ENCODE measurements at places on chromosomes 16 and 17.

DNA sequence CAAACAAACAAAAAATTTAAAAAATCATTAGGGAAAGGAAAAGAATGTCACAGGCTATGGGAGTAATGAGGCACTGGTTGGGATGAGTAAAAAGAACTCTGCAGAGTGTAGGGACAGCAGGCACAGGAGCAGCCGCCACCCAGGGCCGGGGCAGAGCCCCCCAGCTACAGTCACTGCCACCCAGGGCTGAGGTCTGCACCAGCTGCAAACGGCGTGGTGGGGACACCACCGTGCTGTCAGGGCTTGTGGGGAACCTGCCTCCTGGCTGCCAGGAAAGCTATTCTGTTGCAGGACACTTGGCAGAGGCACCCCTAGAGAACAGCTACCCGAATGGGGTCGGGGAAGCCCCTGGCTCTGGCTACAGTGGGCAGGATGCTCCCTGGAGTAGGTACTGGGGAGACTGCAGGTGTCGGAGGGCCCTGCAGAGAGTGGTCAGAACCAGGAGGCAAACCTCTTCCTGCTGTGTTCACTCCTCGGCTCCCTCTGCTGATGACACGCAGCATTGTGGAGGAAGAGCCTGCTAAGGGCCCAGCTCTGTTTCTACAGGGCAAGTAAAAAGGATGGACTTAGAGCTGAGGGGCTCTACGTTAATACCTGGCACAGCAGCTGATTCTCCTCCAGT is 32.3 kb upstream of the CAPN15 start:
- H3K36me3 ChIP-seq, result peaks cover 31% of the 10 kb centered on the region
- H3K27ac ChIP-seq, result no peak overlapping the region
- no peaks in the 10 kb centered on the region for H3K4me1 ChIP-seq
- DNase-seq, result no peak

- DNase-seq, result no peak
- no peaks in the 10 kb centered on the region for H3K36me3 ChIP-seq
- H3K27me3 ChIP-seq, result no peaks in the 10 kb centered on the region
- no peak overlapping the region for H3K4me3 ChIP-seq
These were observed 22.2 kb upstream of the CDH8 start for GRCh38 chr16:62058412-62058811.

DNA sequence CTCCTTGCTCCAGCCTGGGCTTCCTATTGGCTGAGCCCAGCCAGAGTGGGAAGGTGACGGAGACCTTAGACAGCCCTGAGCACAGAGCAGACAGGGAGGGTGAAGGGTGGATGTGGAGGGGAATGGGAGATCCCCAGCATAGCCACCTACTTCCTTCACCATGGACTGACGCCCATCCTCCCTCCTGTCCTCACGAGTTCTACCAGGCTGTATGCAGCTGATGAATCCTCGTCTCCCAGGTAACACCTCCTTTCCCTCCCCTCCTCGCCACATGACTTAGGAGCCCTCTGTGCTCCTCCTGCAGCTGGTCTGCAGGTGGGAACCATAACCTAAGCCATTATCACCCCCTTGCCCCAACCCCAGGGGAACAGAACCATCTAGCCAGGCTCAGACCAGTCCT is 9.0 kb upstream of the CRHR1 start:
- H3K36me3 ChIP-seq, result no peaks in the 10 kb centered on the region
- no peak overlapping the region for H3K27ac ChIP-seq
- H3K27me3 ChIP-seq, result peaks cover 73% of the 10 kb centered on the region
- DNase-seq, result no peak
- H3K4me3 ChIP-seq, result no peak overlapping the region

- no peak overlapping the region for H3K4me3 ChIP-seq
- H3K4me1 ChIP-seq, result no peaks in the 10 kb centered on the region
- no peak for DNase-seq
- H3K36me3 ChIP-seq, result no peaks in the 10 kb centered on the region
- H3K27me3 ChIP-seq, result peaks cover 52% of the 10 kb centered on the region
- no peak overlapping the region for H3K27ac ChIP-seq
These were observed 1.0 kb upstream of the CBFA2T3 start for GRCh38 chr16:88977812-88978607.

GRCh38 chr17:8151641-8152111 is 528 bp downstream of the PER1 start:
- no peak overlapping the region for H3K27ac ChIP-seq
- H3K27me3 ChIP-seq, result no peaks in the 10 kb centered on the region
- H3K4me1 ChIP-seq, result peaks cover 39% of the 10 kb centered on the region
- peaks cover 47% of the 10 kb centered on the region for H3K36me3 ChIP-seq

- H3K27me3 ChIP-seq, result no peaks in the 10 kb centered on the region
- H3K4me3 ChIP-seq, result peak overlapping the region; percentile 89
- peak overlapping the region; percentile 95 for H3K27ac ChIP-seq
- peaks cover 57% of the 10 kb centered on the region for H3K4me1 ChIP-seq
- no peak for DNase-seq
- peaks cover 68% of the 10 kb centered on the region for H3K36me3 ChIP-seq
These were observed 2.2 kb downstream of the PIP4K2B start for GRCh38 chr17:38797158-38797490.

DNA sequence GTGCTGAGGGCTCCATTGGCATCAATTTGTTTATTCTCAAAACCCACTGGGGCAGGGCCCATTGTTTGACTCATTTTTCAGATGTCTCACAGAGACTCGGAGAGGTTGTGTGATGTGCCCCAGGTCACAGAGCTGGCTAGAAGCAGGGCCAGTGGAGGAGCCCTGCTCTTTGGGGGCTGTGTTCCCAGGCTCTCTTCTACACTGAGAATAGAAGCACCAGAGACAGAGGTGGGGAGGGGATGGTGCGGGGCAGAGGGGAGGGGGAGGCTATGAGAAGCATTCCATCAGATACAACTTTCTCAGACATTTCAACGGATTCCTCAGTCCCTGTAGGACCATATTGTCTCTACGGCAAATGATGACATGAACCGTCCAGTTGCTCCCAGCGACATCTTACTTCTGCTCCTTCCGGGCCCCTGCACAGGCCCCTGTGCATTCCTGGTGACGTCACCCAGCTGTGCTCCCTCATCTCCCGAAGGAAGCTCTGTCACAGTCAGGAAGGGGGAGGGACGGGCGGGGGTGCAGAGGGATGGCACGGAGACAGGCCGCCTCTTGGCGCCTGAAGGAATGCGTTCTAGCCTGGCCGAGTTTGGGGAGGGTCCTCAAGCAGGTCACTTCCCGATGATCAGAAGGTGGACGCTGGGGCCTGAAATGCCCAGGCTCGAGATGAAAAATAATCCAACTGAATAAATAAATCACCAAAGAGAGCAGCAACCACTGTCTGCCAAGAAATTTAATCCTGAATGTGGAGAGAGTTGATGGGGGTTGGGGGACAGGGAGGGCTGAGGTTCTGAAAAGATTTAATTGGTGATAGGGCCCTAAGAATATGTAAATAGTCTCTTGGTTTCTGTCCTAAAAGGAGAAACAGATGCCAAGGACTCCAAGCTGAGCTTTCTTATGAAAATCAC is 114.1 kb downstream of the NOG start:
- no peak for DNase-seq
- H3K36me3 ChIP-seq, result no peaks in the 10 kb centered on the region
- no peak overlapping the region for H3K4me3 ChIP-seq
- H3K4me1 ChIP-seq, result no peaks in the 10 kb centered on the region

GRCh38 chr17:79675413-79675725 is 55.4 kb upstream of the ENPP7 start:
- H3K27me3 ChIP-seq, result peaks cover 55% of the 10 kb centered on the region
- no peaks in the 10 kb centered on the region for H3K4me1 ChIP-seq
- no peak overlapping the region for H3K4me3 ChIP-seq
- DNase-seq, result no peak
- no peak overlapping the region for H3K27ac ChIP-seq

DNA sequence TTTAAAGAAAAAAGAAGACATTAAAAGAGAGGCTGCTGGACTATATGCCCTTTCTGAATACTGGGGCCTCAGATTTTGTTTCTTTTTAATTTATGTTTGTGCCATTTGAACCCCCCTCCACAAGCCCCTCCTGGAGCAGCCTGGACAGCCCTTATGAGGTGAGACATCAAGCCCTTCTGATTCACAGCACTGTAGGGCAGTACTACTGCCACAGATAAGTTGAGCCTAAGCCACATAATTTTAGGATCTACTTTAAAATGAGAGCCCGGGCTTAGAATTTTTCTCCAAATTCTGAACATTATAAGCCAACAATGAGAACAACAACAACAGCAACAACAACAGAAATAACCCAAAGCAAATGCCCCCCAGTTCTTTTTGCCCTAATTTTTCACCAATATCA is 256.9 kb upstream of the SALL1 start:
- DNase-seq, result no peak
- H3K4me1 ChIP-seq, result no peaks in the 10 kb centered on the region
- H3K27me3 ChIP-seq, result no peaks in the 10 kb centered on the region
- no peaks in the 10 kb centered on the region for H3K36me3 ChIP-seq
- no peak overlapping the region for H3K27ac ChIP-seq

DNA sequence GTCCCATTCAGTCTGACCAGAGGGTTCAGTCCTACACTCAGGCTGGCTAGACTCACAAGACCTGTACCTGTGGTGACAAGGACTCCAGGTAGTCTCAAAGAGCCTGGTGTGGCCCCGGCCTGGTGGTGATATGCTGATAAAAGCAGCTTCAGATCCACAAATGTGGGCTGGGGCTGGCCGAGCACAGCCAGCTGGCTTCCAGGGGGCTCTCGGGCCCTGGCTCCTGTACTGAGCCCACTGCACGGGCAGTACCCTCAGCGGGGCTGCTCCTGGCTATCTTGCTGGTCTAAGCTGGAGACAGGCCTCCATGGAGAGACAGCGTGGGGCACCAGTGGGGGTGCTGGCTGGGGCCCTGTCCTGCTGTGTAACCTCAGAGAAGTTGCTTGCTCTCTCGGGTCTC is 4.3 kb downstream of the SMIM5 start:
- no peak overlapping the region for H3K27ac ChIP-seq
- H3K4me1 ChIP-seq, result peaks cover 10% of the 10 kb centered on the region
- DNase-seq, result no peak
- H3K36me3 ChIP-seq, result peaks cover 6% of the 10 kb centered on the region
- no peak overlapping the region for H3K4me3 ChIP-seq
- H3K27me3 ChIP-seq, result no peaks in the 10 kb centered on the region

- peak overlapping the region; percentile 78 for H3K27ac ChIP-seq
- DNase-seq, result no peak
- no peak overlapping the region for H3K4me3 ChIP-seq
These were observed 3.7 kb downstream of the ELOB start for GRCh38 chr16:2773188-2773968.

DNA sequence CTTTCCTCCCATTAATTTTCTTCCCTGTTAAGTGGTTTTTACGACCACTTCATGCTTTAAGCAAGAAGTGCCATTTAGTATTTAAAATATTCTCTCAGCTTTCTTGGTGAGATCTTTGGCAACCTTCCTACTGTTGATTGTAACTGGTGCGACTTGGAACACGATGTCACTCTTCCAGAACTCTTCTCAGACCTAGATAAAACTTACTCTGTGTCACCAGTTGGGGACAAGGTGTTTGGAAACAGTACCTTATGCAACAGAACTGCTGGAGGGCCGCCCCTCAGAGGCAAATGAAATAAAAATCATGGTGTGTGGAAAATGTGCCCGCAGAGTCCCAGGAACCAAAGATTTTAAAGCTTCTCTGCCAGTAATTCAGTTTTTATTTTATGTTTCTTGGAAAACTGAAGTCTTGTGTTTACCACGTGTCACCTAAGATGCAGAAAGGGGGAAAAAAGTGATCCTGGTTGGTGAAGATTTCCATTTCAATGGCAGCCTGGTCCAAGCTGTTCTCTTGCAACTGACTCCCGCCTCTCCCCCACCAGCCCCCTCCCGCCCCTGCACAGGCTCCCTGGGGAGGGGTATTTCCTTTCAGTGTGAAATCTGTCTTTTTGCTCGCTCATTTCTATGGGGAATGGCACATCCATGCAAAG is 7.2 kb upstream of the HSD11B2 start:
- peaks cover 48% of the 10 kb centered on the region for H3K27me3 ChIP-seq
- no peaks in the 10 kb centered on the region for H3K4me1 ChIP-seq
- no peak overlapping the region for H3K27ac ChIP-seq
- no peak overlapping the region for H3K4me3 ChIP-seq
- no peak for DNase-seq

DNA sequence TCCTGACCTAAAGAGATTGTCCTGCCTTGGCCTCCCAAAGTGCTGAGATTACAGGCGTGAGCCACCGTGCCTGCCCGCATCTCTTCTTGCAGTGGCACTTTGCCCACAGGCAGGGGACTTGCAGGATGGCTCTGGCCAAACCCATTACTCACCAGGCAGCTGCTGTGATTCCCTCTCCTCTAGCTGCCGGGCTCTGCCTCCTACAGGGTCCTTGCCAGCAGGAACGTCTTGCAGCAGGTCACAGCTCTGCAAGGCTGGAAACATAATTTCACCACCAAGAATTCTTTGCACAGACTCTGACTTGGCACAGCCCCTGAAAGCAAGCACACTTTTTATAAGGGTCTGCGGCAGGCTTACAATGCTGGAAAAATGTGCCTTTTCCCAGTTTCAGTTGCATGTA is 20.3 kb downstream of the COX4I1 start:
- no peak for DNase-seq
- H3K27ac ChIP-seq, result no peak overlapping the region
- peaks cover 14% of the 10 kb centered on the region for H3K4me1 ChIP-seq
- no peaks in the 10 kb centered on the region for H3K36me3 ChIP-seq

DNA sequence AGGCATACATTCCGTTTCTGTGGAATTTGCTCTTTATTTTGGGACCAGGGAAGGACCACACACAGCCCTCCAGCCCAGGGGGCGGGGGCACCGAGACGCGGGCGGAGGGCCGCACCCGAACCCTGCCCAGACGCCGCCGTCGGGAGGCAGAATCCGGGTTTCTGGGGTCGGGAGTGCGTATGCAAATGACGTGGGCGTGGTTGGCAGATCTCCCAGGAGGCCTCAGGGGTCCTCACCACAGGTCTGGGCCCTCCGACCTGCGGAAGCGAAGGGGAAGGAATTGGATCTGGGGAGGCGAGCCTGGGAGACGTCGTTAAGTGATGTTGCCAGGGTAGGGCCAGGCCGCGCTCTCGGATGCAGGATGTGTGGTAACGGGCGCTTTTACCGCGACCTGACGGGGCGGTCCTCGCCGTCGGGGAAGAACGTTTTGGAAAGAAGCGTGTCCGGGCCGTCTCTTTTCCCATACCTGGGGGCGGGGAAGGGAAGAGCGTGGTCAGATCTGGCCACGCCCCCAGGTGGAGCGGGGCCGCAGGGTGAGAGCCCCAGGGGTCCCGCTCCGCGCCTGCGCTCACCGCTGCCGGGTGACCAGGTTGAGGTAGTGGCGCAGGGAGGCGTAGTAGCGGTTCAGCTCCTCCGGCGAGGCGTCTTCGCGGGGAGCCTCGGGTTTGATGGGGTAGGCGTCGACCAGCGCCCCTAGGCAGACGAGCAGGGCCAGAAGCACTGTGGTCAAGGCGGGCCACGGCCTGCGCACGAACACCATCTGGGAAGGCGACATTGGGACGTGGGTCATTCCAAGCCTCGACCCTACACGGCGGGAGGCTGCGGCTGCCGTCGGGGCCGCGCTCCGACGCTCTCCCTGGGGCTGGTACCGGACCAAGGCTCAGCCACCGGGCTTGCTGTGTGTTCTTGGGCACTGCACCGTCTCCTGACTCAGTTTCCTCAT is 745 bp downstream of the PYY start:
- H3K36me3 ChIP-seq, result no peaks in the 10 kb centered on the region
- no peak overlapping the region for H3K27ac ChIP-seq
